ENCODE measurements at places on chromosomes 7 and 10.

GRCh38 chr10:110686047-110686446 is 41.9 kb downstream of the RBM20 start:
- no peak for DNase-seq

- DNase-seq, result no peak
Measured at GRCh38 chr7:7793249-7793648, 74.8 kb upstream of the RPA3 start.

DNA sequence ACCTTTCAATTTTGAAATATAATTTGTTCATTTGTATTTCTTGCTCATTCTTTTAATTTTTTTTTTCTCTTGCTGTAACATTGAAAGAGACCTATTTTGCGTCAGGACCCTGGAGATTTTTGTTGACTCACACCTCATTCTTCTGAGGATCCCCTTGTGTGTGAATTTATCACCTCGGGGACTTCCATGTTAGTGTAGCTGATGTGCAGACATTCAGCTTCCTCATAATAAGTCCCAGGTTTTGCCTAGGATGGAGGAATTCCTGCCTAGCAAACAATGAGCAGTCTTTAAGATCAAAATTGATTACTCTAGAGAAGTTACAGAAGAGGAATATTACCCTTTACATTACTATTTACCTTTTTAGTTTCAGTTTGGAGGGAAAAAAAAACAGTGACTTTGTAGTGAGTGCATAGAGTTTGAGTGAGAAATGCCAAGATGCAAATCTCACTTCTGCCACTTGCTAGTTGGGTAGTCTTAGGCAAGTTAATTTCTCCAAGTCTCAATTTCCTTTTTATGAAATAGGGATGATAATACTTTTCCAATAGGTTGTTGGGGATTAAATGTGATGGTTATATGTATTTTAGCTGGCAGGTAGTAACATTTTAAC is 14.3 kb downstream of the TES start:
- no peak for DNase-seq

GRCh38 chr7:43764039-43764761 is 5.7 kb downstream of the BLVRA start:
- DNase-seq, result no peak

- DNase-seq, result no peak
Measured at GRCh38 chr10:109953766-109954165, 30.5 kb upstream of the XPNPEP1 start.

DNA sequence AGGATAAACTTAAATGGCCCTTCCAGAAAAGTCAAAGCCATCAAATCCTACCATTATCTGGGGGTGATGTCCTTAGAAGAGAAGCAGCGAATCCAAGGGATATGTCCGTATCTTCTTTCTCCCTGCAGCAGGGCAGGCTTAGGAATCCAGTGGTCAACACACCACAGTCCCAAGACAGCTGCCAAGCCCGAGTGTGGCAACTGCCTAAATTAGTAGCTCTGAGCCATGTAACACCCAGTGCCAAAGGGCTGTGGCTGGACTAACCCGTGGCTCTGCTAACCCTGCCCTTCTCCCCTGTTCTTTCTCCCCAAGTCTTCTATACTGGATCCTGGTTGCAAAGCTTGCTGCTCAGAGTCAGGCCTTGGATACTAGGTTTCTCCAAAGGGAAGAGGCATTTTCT is 74.8 kb downstream of the CDK1 start:
- no peak for DNase-seq

DNA sequence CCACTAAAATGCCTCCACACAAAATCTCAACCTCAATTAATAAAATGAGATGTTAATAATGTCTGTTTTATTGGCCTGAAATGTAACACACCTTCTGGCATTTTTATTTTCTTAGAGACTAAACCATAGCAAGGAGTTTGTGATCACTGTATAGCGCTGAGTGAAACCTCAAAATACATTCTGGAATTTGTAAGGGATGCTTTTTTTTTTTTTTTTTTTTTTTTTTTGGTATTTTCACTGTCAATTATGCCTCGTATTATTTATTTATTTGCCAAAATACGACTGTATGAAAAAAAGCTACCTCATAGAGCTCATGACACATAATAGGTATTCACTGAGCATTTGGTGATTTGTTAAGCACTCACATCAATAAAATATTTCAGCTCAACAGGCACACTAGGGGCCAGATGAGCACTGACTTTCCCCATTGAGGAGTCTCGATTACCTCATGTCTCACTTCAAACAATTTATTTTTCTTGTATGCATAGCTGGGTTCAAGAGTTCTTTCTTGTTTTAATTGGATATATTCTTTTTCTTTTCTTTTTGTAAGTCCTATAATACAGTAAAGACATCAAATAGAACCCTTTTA is 36.5 kb downstream of the SEMA3C start:
- no peak for DNase-seq

- DNase-seq, result no peak
Measured at GRCh38 chr10:60148266-60148840, 241.3 kb downstream of the ANK3 start.

DNA sequence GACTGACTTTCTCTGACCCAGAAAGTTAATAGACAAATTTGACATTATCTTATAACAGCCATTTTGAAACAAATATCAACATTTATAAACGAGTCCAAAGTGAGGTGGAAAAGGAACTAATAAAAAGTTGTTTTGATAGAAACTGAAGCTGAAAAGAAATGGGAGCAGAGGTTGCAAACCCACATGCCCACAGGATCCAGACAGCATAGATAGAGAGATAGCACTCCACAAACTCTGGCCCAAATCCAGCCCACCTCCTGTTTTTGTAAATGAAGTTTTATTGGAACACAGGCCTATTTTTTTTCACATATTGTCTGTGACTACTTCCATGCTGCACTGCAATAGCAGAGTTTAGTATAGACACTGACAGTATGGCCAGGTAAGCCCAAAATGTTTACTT is 171.9 kb downstream of the PRKG1 start:
- DNase-seq, result no peak

GRCh38 chr7:23593706-23594105 is 3.5 kb upstream of the CCDC126 start:
- DNase-seq, result no peak

GRCh38 chr10:100998991-100999741 is 442 bp upstream of the LZTS2 start:
- peak; percentile 65 for DNase-seq

DNA sequence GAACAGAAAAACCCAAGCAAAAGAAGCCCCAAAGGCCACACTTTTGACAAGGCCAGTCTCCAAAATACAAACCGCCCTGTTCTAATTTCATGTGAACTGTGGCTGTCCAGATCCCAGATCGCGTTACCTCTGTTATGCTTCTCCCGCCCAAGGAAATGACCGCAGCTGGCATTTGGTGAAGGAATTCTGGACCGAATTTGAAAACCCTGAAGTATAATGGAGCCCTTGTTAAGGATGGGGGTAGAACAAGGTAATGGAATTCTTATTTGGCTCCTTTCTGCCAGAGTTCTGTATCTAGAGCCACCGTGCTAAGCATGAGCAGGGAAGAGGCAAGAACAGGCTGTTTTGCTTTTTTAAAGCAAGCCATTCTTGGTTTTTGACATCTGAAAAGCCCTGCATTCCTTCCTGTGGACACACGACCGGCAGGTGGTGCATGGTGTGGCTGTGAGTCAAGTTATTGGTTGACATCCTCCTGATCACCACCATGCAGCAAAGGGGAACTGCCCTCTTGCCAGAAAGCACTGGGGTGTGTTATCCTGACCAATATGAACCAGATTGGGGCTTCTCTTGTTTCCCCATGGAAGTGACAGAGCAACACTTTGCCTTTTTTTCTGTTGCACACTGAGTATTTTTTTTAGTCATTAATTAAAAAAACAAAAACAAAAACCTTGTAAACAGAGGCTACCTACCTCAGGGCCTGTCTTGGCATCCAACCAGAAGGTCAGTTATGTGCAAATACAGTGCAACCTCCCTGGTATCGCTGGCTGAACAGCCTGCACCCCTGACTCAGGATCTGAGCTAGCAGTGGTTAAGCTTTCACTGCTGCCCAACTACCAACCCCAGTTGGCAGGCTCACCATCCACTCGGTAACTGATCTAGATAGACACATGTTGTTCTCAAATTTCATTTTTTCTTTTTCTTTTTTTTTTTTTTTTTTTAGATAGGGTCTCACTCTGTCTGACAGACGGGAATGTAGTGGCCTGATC is 14.2 kb downstream of the UCMA start:
- DNase-seq, result no peak

GRCh38 chr10:68973975-68974374 is 14.6 kb upstream of the KIFBP start:
- no peak for DNase-seq

- peak; percentile 74 for DNase-seq
Measured at GRCh38 chr10:79068562-79069324, at the start of gene ZMIZ1. Gene ZMIZ1, plus strand, starts transcription at chr10:79068966. Its CDS starts 132,667 bp downstream, at chr10:79201633.

- DNase-seq, result no peak
Measured at GRCh38 chr7:123581162-123581459, 20.5 kb upstream of the ASB15 start.

DNA sequence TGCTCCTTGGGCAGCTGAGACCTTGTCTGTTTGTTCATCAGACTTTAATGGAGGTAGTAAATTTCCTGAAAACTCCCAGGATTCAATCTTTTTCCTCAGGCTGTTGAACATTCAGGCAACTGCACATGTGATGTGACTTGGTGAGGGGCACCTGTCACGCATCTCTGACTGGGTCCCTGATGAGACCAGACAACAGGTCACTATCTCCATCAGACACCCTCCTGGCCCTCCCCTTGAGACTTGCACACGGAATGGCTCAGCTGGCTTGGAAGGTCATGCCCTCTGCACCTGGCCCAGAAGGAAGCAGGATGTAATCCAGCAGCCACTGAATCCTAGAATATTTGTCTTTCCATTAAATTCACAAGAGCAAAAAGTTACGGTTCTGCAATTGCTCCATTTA is 15.9 kb downstream of the AQP1 start:
- no peak for DNase-seq

DNA sequence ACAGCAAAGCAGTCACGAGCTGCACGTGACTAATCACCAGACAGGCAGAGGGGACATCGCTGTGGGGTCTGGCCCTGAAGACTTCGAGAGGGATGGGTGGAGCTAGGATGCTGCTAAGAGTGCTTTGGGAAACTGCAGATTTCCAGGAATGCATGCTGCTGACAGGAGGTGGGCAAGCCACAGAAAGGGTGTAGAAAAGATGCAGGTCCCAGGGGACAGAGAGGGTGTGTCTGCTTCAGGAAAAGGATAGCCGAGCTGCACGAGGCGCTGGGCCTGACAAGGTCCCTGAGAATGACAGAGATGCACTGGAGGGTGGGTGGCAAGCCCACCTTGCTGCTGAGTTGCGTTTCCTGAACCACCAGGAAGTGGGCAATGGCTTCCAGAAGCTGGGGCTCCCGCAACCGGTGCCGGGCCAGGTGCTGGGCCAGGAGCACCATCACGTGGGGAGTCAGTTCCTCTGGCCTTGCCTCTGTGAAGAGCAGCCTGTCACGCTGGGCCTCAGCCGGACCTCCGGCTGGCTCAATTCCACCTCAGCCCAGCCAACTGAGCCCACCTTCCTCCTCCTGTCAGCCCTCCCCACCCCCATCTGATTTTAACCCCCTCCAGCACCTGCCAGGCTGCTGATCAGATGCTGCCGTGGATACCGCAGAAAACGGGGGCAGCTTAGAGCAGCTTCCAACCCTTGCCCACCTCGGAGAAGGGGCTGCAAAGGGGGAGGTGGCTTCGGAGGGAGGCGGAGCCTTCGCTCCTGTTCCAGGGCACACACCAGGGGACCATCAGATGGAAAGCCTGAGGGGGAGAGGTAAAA is 2.2 kb downstream of the FASTK start:
- DNase-seq, result no peak

GRCh38 chr10:24873281-24873683 is 79.1 kb downstream of the PRTFDC1 start:
- no peak for DNase-seq

- DNase-seq, result no peak
Measured at GRCh38 chr10:2980116-2980515, 87.2 kb upstream of the PFKP start.

- DNase-seq, result no peak
Measured at GRCh38 chr10:10677479-10677878, 340.2 kb upstream of the CELF2 start.

DNA sequence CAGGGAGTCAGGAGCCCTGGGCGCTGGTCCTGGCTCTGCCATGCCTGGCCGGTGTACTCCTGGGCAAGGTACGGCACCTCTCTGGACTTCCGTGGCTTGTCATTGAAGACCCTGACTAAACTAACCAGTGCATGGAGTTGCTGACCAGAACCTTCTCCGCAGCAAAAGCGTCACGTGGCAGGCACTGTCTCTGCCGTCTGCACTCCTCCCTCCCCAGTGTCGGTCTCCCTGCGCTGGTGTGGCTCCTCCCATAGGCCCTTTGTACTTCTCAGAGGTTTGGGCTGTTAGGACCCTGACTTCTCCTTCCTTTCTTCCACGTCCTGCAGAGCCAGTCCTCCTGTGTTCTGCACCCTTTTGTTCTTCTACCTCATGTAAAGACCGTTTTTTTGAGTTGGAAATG is 100.6 kb upstream of the CREB5 start:
- DNase-seq, result no peak

- DNase-seq, result no peak
Measured at GRCh38 chr7:27262121-27262520, 19.5 kb downstream of the EVX1 start.

DNA sequence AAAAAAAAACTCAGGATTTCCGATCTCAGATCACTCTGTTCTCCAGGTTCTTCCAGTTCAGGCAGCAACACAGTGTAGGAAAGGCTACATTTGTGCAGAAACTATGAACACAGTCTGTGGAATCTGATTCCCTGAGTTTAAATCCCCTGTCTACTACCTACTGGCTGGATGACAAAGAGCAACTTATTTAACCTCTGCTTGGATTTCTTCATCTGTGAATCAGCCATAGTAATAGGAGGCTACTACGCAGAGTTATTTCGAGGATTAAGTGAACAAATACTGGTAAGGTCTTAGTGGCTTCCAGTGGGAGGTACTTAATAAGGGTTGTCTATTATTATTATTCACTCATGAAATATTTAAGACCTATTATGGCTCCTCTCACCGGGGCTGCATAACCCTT is 44.3 kb upstream of the PDCD4 start:
- no peak for DNase-seq

- DNase-seq, result peak; percentile 97
Measured at GRCh38 chr7:1940402-1940786, 270.3 kb downstream of the ELFN1 start.

DNA sequence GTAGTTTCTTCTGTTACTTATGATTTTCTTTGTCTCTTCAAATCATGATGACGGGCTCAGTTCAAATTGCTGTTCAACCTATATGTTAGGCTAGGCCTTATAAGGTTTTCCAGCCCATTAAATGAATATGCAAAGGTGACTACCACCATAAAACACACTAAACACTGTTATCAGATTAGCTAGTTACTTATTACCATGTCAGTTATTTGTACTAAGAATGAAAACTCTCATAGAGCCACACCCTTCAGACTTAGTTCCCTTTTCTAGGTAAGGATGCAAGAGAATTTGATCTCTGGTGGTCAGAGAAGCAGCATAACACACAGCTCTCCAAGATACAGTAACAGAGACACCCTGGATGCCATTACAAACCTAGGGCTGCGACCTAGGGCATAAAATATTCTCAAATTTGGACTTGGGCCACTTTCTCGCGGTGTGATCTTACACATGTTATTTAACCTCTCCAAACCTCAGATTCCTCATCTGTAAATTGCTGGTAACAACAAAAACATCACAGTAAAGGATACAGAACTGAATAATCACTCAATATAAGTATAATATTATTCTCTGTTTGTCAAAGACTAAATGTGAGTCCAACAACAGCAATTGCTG is 35.6 kb downstream of the ANKMY2 start:
- no peak for DNase-seq

- peak; percentile 9 for DNase-seq
Measured at GRCh38 chr10:112446055-112446854, 459 bp downstream of the ZDHHC6 start.

GRCh38 chr7:42628054-42628453 is 283.8 kb downstream of the C7orf25 start:
- no peak for DNase-seq

- DNase-seq, result no peak
Measured at GRCh38 chr7:638256-639011, 88.1 kb upstream of the DNAAF5 start.

Data from CD4-positive, alpha-beta T cell (primary cell).